ENCODE measurements at places on chromosomes 1 and 21. TPM values are rescaled to one million over a fixed set of nuclear protein-coding genes. Genes with fewer than 3 reads are reported as not detected.

DNA sequence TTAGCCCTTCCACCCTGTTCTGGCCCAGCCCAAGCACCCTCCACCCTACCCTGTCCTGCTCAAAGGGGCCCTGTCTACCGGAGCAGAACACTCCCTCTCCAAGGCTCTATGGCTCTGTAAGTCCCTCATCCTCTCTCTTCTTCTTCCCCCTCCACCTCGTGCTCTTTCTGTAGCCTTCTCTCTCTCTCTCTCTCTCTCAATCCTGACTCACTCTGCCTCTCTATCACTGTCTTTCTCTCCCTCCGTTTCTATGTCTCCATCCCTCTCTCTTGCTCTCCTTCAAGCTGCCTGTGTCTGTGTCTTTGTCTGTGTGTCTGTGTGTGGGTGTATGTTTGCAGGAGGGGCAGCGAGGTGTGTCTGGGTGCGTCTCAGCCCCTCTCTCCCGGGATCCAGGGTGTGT lies 1.3 kb upstream of the ZNF678 start:
- no peak for DNase-seq
- H3K36me3 ChIP-seq = no peaks in the 10 kb centered on the region
- peaks cover 43% of the 10 kb centered on the region for H3K27me3 ChIP-seq
- H3K27ac ChIP-seq = no peak overlapping the region
- peaks cover 5% of the 10 kb centered on the region for H3K4me1 ChIP-seq
- no peak overlapping the region for H3K4me3 ChIP-seq

- peaks cover 14% of the 10 kb centered on the region for H3K4me1 ChIP-seq
- H3K27me3 ChIP-seq = no peaks in the 10 kb centered on the region
- H3K27ac ChIP-seq = peak overlapping the region; percentile 37
- peaks cover 17% of the 10 kb centered on the region for H3K36me3 ChIP-seq
- DNase-seq = peak; percentile 44
Observed at GRCh38 chr1:45348966-45349677, 8.9 kb upstream of the MUTYH start.

DNA sequence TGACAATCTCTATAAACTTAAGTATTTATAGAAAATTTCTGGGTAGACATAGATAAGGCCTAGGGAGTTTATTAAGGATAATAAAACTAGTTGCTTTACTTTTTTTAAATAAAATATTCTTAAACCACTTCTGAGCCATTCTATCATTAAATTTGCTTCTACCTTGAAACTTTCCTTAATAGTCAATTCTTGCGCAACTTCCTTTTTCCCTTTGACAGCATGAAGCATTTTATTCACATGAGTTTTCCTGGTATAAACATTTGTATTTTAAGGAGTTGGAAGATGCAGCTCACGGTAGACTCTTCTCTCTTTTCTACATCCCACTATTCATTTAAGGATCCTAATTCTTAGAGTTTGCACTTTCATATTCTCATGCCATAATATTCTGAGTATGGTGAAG lies 75.8 kb upstream of the DPH5 start:
- H3K36me3 ChIP-seq = no peaks in the 10 kb centered on the region
- no peaks in the 10 kb centered on the region for H3K27me3 ChIP-seq
- DNase-seq = no peak
- no peak overlapping the region for H3K4me3 ChIP-seq
- no peaks in the 10 kb centered on the region for H3K4me1 ChIP-seq

GRCh38 chr1:85085417-85085816 lies 37.1 kb upstream of the MCOLN3 start:
- H3K36me3 ChIP-seq = no peaks in the 10 kb centered on the region
- H3K27ac ChIP-seq = no peak overlapping the region
- no peaks in the 10 kb centered on the region for H3K4me1 ChIP-seq
- H3K27me3 ChIP-seq = no peaks in the 10 kb centered on the region
- no peak overlapping the region for H3K4me3 ChIP-seq

DNA sequence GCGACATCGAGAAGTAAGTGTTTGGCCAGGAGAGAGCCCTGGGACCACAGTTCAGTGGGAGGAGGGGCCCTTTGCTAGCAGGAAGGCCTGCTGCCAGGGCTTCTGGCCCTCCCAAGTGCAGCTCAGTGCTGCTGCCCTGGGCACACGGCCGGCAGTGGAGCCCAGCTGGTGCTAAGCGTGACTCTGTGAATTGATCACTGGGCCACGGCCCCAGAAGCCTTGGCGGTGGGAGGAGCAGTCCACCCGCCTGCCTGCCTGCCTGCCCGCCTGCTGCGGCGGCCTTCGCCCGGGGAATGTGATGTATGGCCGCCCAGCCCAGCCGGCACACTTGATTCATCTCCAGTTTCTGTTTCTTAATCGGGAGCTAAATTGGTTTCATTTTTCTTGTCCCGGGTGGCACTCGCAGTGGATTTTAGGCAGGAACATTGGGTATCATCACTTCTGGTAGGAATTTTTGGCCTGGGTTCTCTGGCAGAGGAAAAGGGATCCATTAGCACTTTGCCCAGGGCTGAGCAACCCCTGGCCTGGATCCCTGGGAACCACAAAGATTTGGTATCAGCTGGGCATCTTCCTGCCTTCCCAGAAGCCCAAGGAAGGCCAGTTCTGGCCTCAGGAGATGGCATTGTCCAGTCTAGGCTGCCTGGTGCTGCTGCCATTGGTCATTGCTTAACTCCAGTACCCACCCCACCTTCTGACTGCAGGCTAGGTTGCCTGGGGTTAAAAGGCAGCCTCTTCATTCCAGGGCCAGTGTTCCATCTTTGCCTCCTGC lies 28.6 kb downstream of the TMEM53 start:
- H3K4me3 ChIP-seq = no peak overlapping the region
- peaks cover 84% of the 10 kb centered on the region for H3K36me3 ChIP-seq
- H3K4me1 ChIP-seq = peaks cover 95% of the 10 kb centered on the region
- peak; percentile 88 for DNase-seq
- H3K27me3 ChIP-seq = no peaks in the 10 kb centered on the region

GRCh38 chr1:108803548-108803947 lies 53.3 kb downstream of the AKNAD1 start:
- no peaks in the 10 kb centered on the region for H3K4me1 ChIP-seq
- peaks cover 22% of the 10 kb centered on the region for H3K36me3 ChIP-seq
- H3K27me3 ChIP-seq = no peaks in the 10 kb centered on the region
- H3K27ac ChIP-seq = no peak overlapping the region
- DNase-seq = no peak
- no peak overlapping the region for H3K4me3 ChIP-seq

MFAP2 gene
- 89.3 TPM for total RNA-seq

ITLN1 gene
- total RNA-seq = 0.13 TPM

LORICRIN gene
- total RNA-seq = not detected

GJA5 gene
- 12.9 TPM for total RNA-seq

DNA sequence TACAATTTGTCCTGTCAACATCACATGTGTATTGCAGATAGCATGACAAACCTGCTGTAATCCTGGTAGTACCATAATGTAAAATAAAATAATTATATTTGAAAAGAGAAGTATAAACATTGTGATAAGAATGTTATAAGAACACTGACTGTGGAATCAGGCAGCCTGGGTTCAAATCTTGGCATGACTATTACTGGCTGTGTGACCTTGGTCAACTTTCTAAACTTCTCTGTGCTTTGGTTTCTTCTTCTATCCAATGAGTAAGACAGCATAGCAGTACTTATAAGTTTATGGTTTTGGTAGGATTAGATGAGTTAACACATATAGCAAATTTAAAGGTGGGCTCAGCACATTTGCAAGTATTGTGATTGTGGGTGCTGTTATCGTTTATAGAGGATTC lies 147.1 kb downstream of the NOS1AP start:
- H3K27me3 ChIP-seq = no peaks in the 10 kb centered on the region
- H3K4me1 ChIP-seq = peaks cover 28% of the 10 kb centered on the region
- H3K36me3 ChIP-seq = no peaks in the 10 kb centered on the region
- no peak overlapping the region for H3K27ac ChIP-seq

DNA sequence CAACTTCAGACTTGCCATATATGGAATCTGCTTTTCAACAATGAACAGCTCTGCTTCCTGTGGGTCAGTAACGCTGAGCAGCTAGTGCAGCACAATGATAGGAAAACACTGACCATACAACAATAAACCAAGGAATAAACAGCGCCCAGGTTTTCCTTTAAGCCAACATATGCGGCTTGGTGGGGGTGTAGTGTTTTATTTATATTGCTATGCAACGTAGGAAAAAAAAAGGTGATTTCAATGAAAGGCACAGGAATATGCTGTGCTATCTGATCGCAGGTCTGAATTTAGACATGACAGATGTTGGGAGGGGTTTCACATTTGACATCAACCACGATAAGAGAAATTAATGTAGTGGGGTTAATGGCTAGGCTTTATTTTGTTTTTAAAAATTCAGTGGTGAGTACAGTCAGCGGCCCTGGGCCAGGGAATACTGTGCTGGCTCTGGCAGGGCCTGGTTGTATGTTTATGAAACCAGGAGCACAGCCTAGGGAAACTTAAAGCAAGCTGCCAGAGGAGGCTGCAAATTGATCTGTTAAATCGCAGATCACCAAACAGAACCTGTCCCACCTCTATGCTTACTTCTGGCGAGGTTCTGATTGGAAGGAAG lies 4.3 kb downstream of the TSPAN2 start:
- peaks cover 15% of the 10 kb centered on the region for H3K27me3 ChIP-seq
- H3K4me3 ChIP-seq = no peak overlapping the region
- peaks cover 9% of the 10 kb centered on the region for H3K4me1 ChIP-seq

KIF17 gene
- 1.8 TPM for total RNA-seq

AK4 gene
- total RNA-seq = 7.6 TPM

GRCh38 chr1:42756956-42757891 lies 9.6 kb downstream of the P3H1 start:
- no peaks in the 10 kb centered on the region for H3K27me3 ChIP-seq
- peaks cover 77% of the 10 kb centered on the region for H3K36me3 ChIP-seq
- H3K4me3 ChIP-seq = no peak overlapping the region

GRCh38 chr1:156295391-156295947 lies at the start of gene GLMP:
Gene GLMP, minus strand, starts transcription at chr1:156295679. Its CDS starts 34 bp downstream, at chr1:156295645.
- H3K36me3 ChIP-seq = peaks cover 2% of the 10 kb centered on the region
- H3K27me3 ChIP-seq = no peaks in the 10 kb centered on the region
- peak within 1 kb of the TSS; percentile 62 for H3K4me3 ChIP-seq
- peak; percentile 89 for DNase-seq
- H3K4me1 ChIP-seq = peaks cover 17% of the 10 kb centered on the region
- H3K27ac ChIP-seq = no peak within 1 kb of the TSS

LINGO4 gene
- total RNA-seq = 0.22 TPM

DNA sequence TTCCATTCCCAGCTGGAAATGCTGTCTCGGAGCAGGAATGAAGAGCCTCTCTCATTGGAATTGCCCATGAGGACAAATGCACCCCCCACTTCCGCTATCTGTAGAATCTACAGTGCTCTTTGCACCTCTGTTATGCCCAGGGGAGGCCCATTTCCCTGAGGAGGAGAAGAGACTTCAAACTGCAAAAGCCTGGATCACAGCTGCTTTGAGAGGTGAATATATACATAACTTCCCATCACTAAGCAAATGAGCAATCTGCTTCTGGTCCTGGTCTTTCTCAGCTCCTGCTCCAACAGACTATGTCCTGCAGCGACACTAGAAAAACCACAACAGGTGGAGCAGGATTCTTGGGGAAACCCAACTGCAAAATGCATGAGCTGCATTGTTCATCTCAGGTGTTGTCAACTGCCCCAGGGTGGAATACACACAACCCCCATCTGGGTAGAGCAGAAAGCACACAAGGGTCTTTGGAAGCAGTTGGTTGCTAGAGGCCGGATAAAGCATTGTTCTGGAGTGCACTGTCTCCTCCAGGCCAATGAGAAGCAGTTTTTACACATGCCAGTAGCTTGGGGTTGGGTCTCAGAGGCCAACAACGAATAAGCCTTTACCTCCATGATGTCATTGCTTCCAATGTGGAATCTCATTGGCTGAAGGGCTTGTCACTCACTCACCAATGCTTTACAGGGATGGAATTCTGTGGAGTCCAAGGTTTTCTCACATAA lies 67.7 kb upstream of the RAB4A start:
- H3K27ac ChIP-seq = no peak overlapping the region
- peak; percentile 96 for DNase-seq
- H3K4me3 ChIP-seq = no peak overlapping the region

- no peak for DNase-seq
- no peak overlapping the region for H3K4me3 ChIP-seq
- peaks cover 2% of the 10 kb centered on the region for H3K4me1 ChIP-seq
- no peaks in the 10 kb centered on the region for H3K36me3 ChIP-seq
- no peak overlapping the region for H3K27ac ChIP-seq
- no peaks in the 10 kb centered on the region for H3K27me3 ChIP-seq
Observed at GRCh38 chr1:1150100-1150499, 23.6 kb upstream of the TTLL10 start.

CFHR5 gene
- under 0.01 TPM for total RNA-seq

NRDC gene
- total RNA-seq = 80.1 TPM

PKP1 gene
- 3.3 TPM for total RNA-seq

DNA sequence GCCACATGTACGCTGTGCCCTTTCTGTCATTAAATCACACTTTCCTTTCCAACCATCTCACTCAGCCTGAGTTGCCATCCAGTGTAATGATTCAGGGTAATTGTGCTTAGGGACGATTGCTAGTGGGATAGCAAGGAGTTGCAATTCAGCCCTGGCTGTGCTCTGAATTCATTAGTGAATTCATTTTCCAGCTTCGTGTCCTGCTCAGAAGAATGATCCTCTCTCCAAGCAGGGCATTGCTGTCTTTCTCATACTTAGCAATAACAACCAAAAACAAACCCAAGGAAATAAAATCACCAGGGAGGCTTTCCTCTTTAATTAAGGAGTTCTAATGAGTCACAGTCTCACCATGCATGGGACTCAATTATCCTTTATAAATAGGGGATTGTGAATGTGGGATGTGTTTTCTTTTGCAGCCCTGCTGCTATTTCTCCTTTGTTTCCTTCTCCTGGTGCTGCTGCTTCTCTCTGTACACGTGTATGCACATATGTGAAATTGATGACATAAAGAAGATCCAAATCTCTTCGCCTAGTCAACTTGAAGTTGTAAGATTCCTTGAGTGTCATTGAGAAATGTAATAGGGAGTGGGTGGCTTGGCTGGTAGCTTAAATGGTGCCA lies 167.0 kb downstream of the TSEN15 start:
- no peak overlapping the region for H3K27ac ChIP-seq
- H3K4me3 ChIP-seq = no peak overlapping the region
- DNase-seq = no peak

DNA sequence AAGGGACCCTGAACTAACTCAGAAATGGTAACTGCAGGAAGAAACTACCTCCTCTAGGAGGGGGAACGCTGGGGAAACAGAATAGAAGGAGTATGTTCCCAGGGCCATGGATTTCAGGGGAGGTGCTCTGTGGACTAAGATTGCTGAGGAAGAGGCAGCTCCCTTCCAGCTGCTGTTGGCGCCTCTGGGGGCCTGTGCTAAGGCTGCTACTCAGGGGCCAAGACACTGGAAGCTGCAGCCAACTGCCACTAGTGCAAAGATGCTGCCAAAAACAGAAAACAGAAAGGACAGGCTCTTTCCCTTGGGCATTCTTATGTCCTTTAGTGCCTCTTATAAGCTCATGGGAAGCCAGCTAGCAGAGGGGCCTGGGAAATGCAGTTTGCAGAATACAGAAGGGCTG lies 58.0 kb upstream of the SGIP1 start:
- no peak overlapping the region for H3K27ac ChIP-seq
- DNase-seq = peak; percentile 16
- H3K36me3 ChIP-seq = no peaks in the 10 kb centered on the region
- no peaks in the 10 kb centered on the region for H3K4me1 ChIP-seq

CAMK1G gene
- total RNA-seq = 0.04 TPM

MPL gene
- total RNA-seq = 0.09 TPM

Measured in muscle of leg (tissue), 16 donors.